ENCODE measurements at places on chromosomes 2 and 18. TPM values are rescaled to one million over a fixed set of nuclear protein-coding genes. Genes with fewer than 3 reads are reported as not detected.

GRCh38 chr2:144455987-144456386, 63.9 kb downstream of the ZEB2 start:
- no peak for DNase-seq
- no peak overlapping the region for H3K27ac ChIP-seq
- H3K36me3 ChIP-seq = no peaks in the 10 kb centered on the region
- H3K4me3 ChIP-seq = no peak overlapping the region

Gene SIX2
- 1.9 TPM for total RNA-seq

Gene REG1B
- total RNA-seq = not detected

DNA sequence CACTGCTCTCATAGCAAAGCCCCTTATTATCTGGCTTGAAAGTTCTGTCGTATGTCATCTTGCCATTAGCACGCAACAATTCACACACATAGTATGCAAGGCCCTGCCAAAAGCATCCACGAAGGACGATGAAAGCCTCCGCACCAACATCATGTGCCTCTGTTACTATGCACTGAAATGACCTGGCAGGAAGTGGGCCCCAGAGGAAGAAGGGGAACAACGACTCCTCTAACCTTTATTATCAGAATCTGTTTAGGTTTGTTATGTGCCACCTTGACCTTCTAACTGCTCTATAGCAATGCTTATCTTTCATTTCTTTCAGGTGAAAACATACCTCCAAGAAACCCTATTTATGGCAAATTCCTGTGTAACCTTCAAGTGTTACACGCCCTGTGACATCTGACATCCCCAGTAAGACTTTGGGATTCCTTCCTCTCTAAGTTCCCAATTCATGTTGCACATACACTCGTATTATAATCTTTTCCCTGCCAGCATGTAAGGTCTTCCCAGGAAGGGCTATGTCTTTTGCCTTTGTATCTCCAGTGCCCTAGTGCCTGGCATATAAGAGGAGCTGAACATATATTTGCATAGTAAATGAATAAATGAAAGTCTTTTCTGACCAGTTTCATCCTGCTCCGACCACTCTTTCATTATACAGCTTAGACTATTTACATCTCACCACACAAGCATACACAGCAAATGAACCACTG, 7.0 kb upstream of the NDUFV2 start:
- peak overlapping the region; percentile 81 for H3K27ac ChIP-seq
- peaks cover 42% of the 10 kb centered on the region for H3K4me1 ChIP-seq
- no peak for DNase-seq

Gene TMEFF2
- total RNA-seq = not detected
